ENCODE measurements at places on chromosomes 7 and 10.
A peak's percentile ranks its signal among the peaks of the same experiment; 100 is the strongest.

- DNase-seq = peak; percentile 16
These were observed 134.7 kb upstream of the RHOBTB1 start for GRCh38 chr10:61078542-61079275.

- DNase-seq = peak; percentile 8
These were observed 89.2 kb downstream of the DLG5 start for GRCh38 chr10:77837248-77837924.

DNA sequence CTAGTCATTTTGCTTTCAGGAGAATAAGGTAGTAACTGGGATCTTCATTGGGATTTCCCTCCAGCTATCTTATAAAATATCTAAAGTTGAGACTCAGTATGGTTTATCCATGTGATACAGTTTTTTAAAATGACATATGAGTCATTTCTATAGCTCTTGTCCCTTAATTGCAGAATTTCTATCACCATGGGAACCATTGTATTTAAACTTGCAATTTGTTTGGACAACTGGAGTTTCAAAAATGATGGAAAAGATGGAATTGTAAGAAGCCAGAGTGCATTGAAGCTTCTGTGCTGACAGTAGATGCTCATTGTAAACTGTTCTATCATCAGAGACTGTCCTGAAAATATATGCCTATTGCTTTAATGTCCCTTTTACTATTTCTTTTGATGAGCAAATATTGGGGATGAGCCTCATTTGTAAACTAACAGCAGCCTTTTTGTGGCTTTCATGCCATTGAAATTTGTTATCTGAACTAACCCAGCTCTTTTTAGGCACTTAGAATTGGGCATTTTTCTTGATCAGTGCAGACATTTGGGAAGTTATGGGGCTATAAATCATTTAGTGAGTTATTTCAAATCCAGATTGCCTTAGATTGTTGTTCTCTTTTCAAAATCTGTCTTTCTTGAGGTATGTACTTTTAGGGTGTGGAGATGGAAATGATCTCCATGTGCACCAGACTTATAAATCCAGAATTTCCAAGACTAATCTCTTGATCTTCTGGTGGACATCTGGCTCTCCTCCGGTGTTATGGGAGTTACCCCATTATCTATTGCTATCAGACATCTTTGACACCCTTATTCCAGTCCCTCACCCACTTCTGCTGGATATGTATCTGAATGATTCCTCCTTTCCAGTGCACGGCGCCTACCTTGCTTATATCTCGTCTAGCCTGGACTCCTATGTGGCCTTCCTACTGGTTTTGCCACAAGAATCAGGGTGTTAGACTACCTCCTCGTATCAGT is 159.0 kb downstream of the SND1 start:
- DNase-seq = no peak

- no peak for DNase-seq
These were observed 5.0 kb downstream of the PGAM2 start for GRCh38 chr7:44060091-44060947.

- DNase-seq = no peak
These were observed 85.3 kb downstream of the CNTNAP2 start for GRCh38 chr7:146201945-146202344.

All from AG10803 (cell line).